ENCODE measurements at places on chromosomes 5 and 9.
A peak's percentile ranks its signal among the peaks of the same experiment; 100 is the strongest.

DNA sequence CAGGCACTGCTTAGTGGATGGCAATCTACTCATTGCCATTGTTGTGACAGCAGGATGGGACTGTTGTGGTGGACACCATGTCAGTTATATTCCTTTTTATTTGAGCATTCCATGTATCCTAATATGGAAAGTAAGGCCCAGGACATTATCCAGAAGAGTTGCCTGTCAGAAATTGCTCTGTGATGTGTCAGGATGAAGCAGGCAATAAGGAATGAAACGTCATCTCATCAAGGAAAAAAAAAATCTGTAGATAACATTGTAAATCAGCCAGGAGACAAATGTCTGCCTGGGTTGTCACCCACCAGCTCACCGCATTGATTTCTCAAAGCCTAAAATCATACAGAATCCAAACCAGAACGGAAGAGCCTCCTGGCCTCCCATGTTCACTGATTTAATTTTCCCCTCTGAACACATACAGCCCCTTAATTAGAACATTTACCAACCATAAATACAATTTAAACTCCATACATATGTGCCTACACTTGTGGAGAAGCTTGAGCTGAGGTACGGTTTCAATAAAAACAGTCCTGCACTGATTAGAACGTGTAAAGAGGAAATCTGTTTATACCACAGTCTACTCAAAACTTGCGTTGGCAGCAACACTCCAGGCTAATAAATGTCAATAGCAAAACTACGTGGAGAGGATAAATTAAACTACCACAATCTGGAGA is 73.9 kb downstream of the FOXD1 start:
- no peak for DNase-seq

GRCh38 chr9:83669067-83669466 is 38.7 kb downstream of the UBQLN1 start:
- no peak for DNase-seq

GRCh38 chr5:66171349-66172344 is 27.5 kb downstream of the SREK1 start:
- DNase-seq, result no peak

GRCh38 chr5:153756540-153756939 is 266.1 kb downstream of the GRIA1 start:
- no peak for DNase-seq

- no peak for DNase-seq
Measured at GRCh38 chr5:21704974-21705668, 1148.0 kb downstream of the CDH12 start.

GRCh38 chr5:139676951-139677735 is 29.0 kb downstream of the CXXC5 start:
- peak; percentile 94 for DNase-seq

DNA sequence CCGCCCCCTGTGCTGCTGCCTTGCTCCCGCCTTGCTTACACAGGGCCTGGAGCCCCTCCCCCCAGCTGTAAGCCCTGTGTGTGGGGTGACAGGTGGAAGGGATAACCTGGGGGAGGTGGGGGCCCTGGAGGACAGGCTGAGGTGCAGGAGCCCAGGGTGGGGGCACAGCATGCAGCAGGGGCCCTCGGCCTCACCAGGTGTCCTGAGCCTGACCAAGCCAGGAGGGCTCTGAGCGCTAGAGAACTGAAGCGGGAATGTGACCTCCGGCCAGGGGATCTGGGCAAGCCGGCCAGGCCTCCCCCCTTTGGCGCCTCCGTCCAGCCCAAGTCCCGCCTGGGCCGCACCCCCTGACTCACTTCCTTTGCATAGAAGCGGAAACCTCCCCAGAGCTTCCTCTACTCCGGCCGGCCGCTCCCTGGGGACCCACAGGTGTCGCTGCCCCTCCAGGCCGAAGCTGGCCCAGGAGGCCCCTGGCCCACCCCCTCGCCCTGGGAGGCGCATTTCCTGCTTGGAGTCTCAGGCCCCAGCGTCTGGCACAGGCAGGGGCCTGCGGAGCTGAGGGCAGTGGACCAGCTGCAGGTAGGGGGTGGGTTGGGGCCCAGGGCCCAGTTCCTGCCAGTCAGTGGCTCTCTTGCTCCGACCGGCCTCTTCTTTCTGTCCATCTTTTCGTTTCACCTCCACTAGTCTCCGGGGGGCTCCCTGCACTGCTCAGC is at the start of gene TOR4A:
TSS of gene TOR4A (plus strand) at position 398 of the 713 bp plus-strand sequence. CDS start 964 bp downstream, outside the sequence.
- DNase-seq, result no peak

GRCh38 chr5:69013481-69013880 is 80.3 kb upstream of the SLC30A5 start:
- DNase-seq, result no peak

DNA sequence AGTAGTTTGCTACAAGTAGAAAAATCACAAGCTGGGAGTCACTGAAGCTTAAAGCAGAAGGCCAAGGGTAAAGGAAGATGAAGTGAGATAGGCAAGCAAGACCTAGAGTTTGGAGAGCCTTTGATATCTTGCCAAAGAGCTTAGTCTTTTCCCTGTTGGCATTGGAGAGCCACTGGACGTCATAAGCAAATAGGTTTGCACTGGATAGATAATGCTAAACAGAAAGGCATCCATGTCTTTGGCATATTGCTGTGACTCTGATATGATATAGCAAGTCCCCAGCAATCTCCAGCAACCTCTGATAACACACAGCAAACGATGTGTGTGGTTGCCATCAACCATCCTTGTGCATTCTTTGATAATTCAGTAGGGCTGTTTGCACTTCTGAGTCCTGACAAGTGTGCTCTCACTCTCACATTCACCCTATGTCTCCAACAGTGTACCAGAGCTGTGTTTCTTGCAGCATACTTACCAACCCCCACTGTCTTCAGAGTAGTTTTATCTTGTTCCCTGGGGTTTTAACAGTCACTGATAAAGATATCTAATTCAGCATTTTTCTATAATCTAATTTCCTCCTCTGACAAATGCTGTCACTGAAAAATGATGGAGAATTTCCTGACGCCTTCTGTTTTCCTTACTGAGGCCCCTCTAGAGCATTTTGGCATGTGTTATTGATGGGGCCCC is 16.9 kb upstream of the FREM1 start:
- DNase-seq, result no peak
